ENCODE measurements at places on chromosomes 16 and 17.

DNA sequence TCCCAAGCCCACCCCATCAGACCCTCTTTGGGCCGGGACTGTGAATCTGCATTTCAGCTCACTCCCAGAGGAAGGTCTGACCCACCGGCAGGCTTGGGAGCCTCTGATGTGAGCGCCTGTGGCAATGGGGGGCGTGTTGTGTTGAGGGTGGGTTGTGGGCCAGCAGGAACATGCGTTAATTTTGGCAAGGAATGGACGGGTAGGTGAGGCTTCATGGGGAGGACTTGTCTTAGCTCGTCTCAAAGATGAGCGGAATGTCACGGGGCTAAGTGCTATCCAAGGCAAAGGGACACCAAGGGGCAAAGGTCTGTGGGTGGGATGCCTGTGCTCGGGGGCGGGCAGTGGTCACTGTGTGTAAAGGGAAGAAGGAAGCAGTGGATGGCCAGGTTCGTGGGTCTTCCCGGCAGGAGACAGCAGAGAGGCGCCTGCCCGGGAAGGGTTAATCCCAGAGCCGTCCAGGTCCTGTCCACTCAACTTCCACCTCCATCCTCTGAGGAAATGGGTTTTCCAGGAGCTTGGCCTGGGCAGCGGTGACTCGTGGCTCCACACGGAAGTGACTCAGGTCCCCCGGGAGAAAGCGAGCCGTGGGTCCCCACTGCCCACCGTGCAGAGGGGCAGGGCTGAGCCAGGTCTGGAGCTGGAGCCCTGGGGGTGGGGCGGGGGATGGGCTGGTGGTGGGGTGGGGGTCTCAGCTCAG, 17.4 kb downstream of the ADGRG1 start:
- peak; percentile 32 for DNase-seq

GRCh38 chr16:25747160-25747758, 55.5 kb downstream of the HS3ST4 start:
- no peak for DNase-seq

DNA sequence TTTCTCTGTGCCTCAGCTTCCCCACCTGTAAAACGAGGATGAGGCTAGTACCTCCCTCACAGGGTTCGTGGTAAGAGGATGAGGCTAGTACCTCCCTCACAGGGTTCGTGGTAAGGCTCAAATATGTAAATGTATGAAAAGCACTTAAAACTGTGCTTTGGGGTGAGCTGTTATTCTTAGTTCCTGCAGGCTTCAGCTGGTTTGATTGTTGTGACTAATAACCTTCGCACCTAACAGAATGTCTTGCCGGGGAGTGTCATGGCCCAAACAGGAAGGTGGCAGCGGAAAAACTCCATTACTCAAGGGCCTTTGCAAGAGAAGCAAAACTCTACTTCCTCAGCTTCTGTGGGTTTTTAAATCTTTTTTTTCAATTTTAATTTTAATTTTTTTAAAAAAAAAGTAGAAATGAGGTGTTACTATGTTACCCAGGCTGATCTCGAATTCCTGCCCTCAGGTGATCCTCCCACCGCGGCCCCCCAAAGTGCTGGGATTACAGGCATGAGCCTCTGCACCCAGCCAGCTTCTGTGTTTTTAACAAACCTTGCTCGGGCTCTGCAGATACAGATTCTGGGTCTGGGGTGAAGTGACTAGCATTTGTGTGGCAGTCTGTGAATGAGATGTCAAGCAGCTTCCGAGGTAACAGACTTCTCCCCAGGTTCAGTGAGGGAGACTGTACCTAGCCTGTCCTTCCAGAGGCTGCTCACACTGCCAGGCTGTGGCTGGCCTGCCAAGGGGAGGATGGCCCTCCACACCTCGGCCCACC, 103.0 kb downstream of the RAB11FIP4 start:
- DNase-seq, result no peak

DNA sequence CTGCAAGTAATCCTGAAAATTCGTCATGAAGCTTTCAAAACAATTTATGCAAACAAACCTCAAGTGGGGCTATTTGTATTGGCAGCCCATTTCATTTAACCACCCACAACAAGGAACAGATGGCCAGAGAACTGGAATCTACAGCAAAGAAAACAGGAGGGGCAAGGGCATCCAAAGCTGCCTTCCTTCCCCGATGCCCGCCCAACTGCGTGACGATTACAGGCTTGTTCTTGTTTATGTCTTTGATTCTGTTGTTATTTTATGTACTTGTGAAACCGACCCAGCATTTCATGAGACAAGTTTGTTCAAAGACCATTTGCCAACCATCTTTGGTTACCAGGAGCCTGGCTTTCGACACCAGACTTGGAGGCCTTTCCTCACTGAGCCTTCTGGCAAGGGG, 59.1 kb upstream of the IRX6 start:
- peak; percentile 77 for DNase-seq

DNA sequence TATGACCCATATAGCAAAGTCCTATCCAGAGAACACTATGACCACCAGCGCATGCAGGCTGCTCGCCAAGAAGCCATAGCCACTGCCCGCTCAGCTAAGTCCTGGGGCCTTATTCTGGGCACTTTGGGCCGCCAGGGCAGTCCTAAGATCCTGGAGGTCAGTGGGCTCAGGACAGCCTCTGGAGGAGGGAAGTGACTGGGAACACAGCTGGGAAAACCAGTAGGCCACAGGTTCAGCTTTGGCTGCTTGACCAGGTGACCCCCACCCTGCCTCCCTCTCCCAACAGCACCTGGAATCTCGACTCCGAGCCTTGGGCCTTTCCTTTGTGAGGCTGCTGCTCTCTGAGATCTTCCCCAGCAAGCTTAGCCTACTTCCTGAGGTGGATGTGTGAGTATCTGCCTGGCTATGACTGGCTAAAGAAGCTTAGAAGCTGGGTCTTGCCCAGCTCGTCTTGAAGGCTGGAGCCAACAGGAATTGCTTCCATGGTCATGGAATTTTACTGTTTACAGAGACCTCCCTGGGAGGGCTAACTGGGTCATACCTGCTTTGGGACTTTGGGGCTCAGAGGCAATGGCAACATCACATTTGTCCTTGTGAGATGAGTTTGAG, 1.5 kb upstream of the OVCA2 start:
- DNase-seq, result no peak

DNA sequence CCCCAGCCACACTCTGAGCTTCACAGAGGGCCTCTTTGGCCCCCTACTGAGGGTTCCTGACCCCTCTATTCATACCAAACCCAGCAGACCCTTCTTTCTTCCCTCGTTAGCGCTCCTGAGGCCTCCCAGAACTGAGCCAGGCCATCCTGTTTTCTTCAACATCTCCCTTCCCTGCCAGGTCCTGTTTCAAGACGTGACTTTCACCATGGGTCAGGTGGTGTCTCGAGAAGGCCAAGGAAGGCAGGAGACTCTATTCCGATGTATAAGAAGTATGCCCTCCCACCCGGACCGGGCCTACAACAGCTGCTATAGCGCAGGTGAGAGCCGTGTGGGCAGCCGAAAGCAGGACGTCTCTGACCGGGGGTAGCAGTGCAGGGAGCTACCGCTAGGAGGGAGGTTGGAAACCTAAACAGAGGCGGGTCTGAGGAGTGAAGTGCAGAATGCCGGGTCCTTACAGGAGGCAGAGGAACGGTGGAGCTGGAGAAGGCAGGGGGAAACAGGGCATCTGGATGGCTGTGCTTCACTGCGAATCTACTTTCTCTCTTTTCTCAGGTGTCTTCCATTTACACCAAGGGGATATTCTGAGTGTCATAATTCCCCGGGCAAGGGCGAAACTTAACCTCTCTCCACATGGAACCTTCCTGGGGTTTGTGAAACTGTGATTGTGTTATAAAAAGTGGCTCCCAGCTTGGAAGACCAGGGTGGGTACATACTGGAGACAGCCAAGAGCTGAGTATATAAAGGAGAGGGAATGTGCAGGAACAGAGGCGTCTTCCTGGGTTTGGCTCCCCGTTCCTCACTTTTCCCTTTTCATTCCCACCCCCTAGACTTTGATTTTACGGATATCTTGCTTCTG, 1.3 kb upstream of the SENP3 start:
- peak; percentile 62 for DNase-seq

DNA sequence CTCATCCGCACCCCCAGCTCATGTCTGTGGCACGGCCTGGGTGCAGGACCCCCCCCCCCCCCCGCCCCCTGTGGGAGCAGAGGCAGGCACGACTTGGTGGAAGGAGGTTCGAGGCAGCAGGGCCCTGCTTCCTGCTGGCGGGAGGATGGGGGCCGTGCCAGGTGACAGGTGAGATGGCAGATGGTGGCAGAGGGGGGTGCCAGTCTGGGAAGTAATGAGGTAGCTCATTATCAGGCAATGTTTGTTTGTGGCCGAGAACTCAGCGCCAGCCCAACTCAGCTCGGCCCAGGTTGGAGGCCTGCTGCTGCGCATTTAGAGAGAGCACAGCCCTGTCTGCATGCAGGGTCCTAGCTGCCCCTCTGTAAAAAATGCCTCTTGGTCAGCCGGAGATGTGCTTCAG, 40.1 kb upstream of the JPH3 start:
- no peak for DNase-seq

DNA sequence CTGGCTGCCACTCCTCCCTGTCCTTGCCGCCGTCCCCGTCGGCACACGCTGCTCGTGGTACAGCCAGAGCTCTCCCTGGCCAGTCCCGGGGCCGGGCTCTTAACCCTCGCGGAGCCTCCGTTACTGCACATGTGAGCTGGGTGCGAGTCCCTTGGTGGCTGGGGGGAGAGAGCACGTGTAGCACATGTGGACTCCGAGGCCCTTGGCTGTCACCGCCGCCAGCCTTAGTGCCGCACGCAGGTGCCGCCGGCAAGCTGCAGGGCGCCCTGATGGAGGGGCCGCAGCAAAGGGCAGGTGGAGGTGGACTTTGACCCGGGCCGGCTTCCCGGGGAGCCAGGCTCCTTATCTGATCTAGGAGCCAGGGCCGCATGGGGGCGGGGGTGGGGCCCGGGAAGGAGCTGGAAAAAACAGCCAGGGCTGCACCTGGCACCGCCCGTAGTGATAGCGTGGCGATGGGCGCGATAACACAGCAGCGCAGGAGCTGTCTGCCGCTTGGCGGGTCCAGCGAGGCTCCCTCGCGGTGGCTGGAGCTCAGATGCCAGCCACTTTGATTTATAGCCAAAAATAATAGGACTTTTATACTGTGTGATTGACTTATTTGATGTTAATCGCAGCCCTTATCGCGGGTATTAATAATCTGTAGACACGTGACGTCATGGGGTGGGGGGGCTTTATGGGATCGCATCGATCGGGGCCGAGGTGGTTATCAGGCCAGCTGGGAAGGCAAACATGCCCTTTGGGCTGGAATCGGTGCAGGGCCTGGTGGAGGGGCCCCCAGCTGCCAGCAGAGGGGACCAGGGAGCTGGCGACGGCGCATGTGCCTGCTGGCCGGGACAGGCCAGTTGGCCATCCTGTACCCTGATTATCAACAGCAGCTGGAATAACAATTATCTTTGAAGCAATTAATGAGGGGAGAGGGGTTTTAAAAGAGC, 35.1 kb downstream of the ZFPM1 start:
- DNase-seq, result no peak

GRCh38 chr16:86730086-86730485, 151.7 kb downstream of the FOXL1 start:
- no peak for DNase-seq

- no peak for DNase-seq
These were observed 150.1 kb downstream of the SHISA6 start for GRCh38 chr17:11391134-11391533.

GRCh38 chr17:48213797-48214196, 106.2 kb downstream of the SNX11 start:
- no peak for DNase-seq

GRCh38 chr17:18115517-18115916, 7.0 kb downstream of the MYO15A start:
- no peak for DNase-seq

GRCh38 chr16:85897382-85897781, 1.6 kb upstream of the IRF8 start:
- DNase-seq, result no peak

DNA sequence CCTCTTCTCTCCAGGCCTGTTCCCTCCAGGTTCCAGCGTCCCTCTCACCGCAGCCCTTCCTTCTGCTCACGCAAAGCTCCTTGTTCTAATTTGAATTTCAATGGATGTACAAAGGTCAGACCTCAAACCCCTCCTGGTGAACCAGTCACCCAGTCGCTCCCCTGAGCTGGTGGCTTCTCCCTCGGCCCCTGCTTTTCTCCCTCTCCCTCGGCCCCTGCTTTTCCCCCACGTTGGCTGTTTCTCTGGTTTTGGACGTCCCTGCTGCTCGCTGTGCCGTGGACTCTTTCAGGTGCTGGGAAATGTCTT, 8.6 kb upstream of the MSLN start:
- no peak for DNase-seq

GRCh38 chr17:29760279-29761039, 137.7 kb upstream of the CORO6 start:
- DNase-seq, result peak; percentile 46
